ENCODE measurements at places on chromosomes 1 and 21. TPM values are rescaled to one million over a fixed set of nuclear protein-coding genes. Genes with fewer than 3 reads are reported as not detected.

G0S2 gene
- total RNA-seq: not detected

COL16A1 gene
- total RNA-seq: not detected

PSMA5 gene
- 87.7 TPM for total RNA-seq

HSPG2 gene
- 1.2 TPM for total RNA-seq

GRCh38 chr1:159935305-159935704 lies 10.0 kb upstream of the TAGLN2 start:
- no peak for DNase-seq

- no peak for DNase-seq
These were observed 1.3 kb upstream of the TTF2 start for GRCh38 chr1:117058810-117059209.

- no peak for DNase-seq
These were observed 1279.9 kb upstream of the TMPRSS15 start for GRCh38 chr21:19683492-19683891.

DNA sequence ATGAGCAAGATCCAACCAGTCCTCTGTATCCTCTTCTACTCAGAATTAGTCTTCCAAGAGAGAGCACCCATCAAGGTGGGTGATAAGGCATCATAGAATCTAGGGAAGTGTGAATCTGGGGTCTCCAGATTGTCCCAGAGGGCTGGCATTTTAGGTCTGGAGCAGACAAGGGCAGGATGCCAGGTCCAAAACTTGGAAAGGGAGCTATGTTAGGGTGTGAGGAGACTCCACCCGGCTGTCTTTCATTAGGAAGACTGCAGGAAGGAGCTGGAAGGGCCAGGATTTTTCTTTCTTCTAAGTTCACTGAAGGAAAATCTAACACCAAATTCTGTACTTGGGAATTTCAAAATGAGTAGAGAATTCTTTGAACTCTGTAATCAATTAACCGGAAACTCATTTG lies 86.1 kb upstream of the BMP8A start:
- DNase-seq: no peak

DNA sequence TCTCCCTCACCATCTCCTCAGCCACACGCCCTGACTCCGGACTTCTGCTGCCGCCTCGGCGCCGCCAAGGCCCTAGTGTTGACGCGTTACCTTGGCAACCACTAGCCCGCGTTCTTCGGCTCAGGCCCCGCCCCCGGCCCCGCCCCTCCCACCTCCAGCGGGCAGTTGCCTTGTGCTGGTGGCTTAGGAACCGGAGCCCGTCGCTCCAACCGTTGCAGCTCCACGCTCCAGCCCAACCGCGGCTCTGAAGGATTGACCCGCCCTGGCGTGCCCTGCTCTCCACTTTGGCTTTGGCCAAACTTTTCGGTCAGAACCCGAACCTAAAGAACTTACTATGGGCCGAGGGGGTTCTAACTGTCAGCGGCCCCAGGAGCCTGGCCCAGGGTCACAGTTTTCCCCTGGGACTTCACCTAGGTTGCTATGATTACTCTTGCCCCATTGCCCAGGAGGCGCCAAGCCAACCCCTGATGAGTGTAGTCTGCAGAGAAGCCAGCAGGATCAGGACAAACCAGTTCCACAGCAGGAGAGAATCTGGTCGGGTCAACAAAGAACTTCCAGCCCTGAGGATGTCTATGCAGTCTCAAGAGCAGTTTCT lies at the start of gene CFAP45:
Gene CFAP45, minus strand, starts transcription at position 80 of the 595 bp plus-strand sequence. Its CDS starts 67 bp downstream, at position 13.
- no peak for DNase-seq
